Ascending aorta (tissue), 2 donors: ENCODE measurements at places on chromosomes 5 and 9. TPM values are rescaled to one million over a fixed set of nuclear protein-coding genes. Genes with fewer than 3 reads are reported as not detected.

DNA sequence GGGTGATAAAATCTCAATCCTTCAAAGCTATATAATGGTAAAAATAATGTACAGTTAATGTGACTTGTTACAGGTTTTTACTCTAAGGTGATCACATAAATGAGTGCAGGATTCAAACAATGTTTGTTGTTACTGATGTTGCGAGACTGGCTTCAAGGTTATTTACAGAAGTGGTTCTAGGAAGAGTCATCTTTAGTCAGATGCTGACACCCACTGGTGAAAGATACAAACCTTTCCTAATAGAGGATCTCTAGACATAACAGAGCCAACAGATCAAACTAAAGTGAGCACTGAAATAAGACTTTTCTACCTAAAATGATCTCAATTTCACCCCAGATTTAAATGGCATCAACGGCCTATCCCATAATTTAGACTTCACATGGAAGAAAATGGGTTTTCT lies 20.2 kb downstream of the ARSB start:
- no peaks in the 10 kb centered on the region for H3K4me1 ChIP-seq
- H3K36me3 ChIP-seq, result no peaks in the 10 kb centered on the region
- H3K27ac ChIP-seq, result no peak overlapping the region
- no peaks in the 10 kb centered on the region for H3K27me3 ChIP-seq
- H3K4me3 ChIP-seq, result no peak overlapping the region

- no peak overlapping the region for H3K27ac ChIP-seq
- no peaks in the 10 kb centered on the region for H3K27me3 ChIP-seq
- H3K4me1 ChIP-seq, result no peaks in the 10 kb centered on the region
- no peaks in the 10 kb centered on the region for H3K36me3 ChIP-seq
- H3K4me3 ChIP-seq, result no peak overlapping the region
Measured at GRCh38 chr5:43804041-43804440, 201.1 kb downstream of the NNT start.

- H3K27me3 ChIP-seq, result no peaks in the 10 kb centered on the region
- H3K27ac ChIP-seq, result no peak overlapping the region
- no peak for DNase-seq
- H3K36me3 ChIP-seq, result no peaks in the 10 kb centered on the region
- no peaks in the 10 kb centered on the region for H3K4me1 ChIP-seq
Measured at GRCh38 chr9:2872250-2872930, 28.5 kb upstream of the PUM3 start.

DNA sequence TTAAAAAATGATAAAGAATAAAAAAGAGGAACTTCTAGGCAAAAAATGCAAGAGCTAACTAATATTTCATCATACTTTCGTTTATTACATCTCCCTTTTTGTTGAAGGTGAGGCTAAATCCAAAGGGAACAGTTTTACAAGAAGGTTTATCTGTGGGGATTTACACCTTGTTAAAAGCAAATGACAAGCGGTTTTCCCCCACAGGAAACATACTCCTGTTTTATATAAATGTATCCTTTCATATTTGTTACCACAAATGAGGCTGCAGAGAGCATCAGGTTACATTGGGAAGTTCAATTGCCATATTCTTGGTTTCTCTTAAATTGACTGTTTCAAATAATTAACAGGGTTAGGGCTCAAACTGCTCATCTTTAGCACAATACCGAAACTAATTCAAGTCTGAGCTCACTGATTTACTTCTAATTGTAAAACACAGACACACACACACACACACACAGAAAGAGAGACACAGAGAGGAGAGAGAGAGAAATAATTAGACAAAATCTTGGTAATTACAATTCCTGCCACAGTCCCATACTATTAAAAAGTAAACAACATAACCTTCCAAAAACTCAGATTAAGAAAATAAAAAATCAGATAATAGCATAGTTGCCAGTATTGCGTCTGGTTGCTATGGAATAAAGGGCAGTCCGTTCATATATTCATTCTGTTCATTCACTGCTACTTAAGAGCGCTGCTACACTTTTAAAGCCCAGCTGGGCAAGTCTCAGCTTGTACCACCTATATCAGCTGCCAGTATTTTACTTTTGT lies 17.1 kb downstream of the RFX3 start:
- no peaks in the 10 kb centered on the region for H3K27me3 ChIP-seq
- H3K4me3 ChIP-seq, result no peak overlapping the region
- no peaks in the 10 kb centered on the region for H3K36me3 ChIP-seq
- no peak for DNase-seq
- H3K4me1 ChIP-seq, result no peaks in the 10 kb centered on the region

DNA sequence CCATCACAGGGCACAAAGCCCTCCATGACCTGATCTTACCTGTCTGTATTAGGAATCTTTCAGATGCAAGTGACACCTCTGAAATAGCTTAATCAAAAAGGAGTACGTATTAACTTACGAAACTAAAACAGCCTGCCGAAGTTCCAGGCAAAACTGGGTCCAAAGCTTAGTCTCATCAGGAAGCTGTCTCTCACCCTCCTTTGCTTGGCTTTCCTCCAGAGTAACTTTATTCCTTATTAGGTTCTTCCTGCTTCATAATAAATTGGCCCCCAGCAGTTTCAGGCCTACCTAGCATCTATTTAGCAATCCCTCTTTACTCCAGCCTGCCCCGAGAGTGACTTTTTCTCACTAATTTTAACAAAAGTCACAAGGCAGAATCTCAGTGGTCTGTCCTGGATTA lies 58.4 kb upstream of the STK32A start:
- H3K4me3 ChIP-seq, result no peak overlapping the region
- H3K27ac ChIP-seq, result no peak overlapping the region
- no peaks in the 10 kb centered on the region for H3K4me1 ChIP-seq
- DNase-seq, result no peak
- H3K36me3 ChIP-seq, result no peaks in the 10 kb centered on the region
- H3K27me3 ChIP-seq, result no peaks in the 10 kb centered on the region

GRCh38 chr5:143245929-143246561 lies 157.4 kb downstream of the NR3C1 start:
- peaks cover 13% of the 10 kb centered on the region for H3K4me1 ChIP-seq
- H3K4me3 ChIP-seq, result no peak overlapping the region
- no peaks in the 10 kb centered on the region for H3K36me3 ChIP-seq
- DNase-seq, result no peak

DNA sequence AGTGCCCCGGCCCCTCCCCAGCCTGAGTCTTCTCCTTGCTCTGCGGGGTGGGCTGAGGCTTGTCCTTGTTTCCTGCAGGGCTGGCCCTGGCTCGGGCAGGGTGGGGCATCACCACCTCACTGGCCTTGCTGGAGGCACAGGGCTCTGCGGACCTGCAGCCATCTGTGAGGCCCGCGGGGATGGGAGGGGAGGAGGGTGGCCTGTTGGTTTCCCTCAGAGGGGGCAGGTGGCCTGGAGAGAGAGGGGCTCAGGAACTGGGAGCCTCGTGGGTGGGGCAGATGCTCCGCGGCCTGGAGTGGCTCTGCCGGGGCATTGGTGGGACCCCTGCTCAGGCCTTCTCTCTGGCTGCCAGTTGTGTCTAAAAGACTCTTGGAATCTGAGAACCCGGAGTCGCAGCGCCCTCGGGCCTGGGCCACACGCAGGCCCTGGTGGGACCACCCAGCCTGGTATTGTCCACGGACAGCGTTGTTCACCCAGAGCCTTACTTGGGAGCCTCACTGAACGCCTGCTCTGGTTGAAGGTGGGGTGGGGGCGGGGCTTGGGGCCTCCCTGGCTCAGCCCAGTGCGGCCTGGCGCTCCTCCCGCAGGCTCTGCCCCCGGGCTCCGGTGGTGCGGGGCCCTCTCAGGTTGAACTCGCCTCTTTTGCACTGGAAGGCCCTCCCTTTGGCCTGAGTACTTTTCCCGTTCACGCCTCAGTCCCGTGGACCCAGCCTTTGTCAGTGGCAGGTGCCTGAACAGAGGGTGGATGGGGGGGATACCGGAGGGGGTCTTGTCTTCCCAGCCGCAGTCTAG lies 111.3 kb downstream of the RXRA start:
- DNase-seq, result no peak
- H3K27me3 ChIP-seq, result no peaks in the 10 kb centered on the region
- peaks cover 33% of the 10 kb centered on the region for H3K36me3 ChIP-seq
- no peak overlapping the region for H3K27ac ChIP-seq
- peaks cover 20% of the 10 kb centered on the region for H3K4me1 ChIP-seq
- no peak overlapping the region for H3K4me3 ChIP-seq

- DNase-seq, result no peak
- no peaks in the 10 kb centered on the region for H3K4me1 ChIP-seq
- H3K36me3 ChIP-seq, result no peaks in the 10 kb centered on the region
- H3K4me3 ChIP-seq, result no peak overlapping the region
- no peak overlapping the region for H3K27ac ChIP-seq
Measured at GRCh38 chr5:149363936-149364335, 6.1 kb downstream of the PCYOX1L start.

GRCh38 chr9:4320021-4320420 lies 20.2 kb upstream of the GLIS3 start:
- H3K4me3 ChIP-seq, result no peak overlapping the region
- no peaks in the 10 kb centered on the region for H3K27me3 ChIP-seq
- peaks cover 9% of the 10 kb centered on the region for H3K4me1 ChIP-seq
- H3K36me3 ChIP-seq, result no peaks in the 10 kb centered on the region
- no peak for DNase-seq

The MYMK gene
- total RNA-seq, result not detected

The HCN1 gene
- not detected for total RNA-seq

The CLIC3 gene
- total RNA-seq, result 2.8 TPM

The TRIM7 gene
- 6.1 TPM for total RNA-seq

The BNC2 gene
- 25.5 TPM for total RNA-seq

The PCDHA1 gene
- total RNA-seq, result not detected
